ENCODE measurements at places on chromosomes 12 and 14.

GRCh38 chr14:33934043-33934750 is 16.7 kb downstream of the EGLN3 start:
- DNase-seq: no peak

DNA sequence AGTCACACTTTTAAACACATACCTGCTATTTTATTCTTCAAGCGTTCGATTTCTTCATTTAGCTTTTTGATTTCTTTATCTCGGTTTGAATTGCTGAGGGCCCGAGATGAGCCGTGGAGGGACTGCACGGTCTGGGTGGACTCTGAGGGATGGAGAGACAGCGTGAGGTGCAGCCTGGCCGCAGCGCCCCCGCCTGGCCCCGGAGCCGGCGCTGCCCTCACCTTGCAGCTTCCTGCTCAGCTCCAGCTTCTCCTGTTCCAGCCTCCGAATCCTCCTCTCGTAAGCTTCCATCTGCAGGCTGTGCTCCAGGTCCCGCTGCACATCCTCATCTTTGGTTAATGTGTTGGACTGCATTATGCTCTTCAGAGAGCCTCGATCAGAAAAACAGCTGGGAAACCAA is 53.2 kb downstream of the AMN start:
- no peak for DNase-seq

DNA sequence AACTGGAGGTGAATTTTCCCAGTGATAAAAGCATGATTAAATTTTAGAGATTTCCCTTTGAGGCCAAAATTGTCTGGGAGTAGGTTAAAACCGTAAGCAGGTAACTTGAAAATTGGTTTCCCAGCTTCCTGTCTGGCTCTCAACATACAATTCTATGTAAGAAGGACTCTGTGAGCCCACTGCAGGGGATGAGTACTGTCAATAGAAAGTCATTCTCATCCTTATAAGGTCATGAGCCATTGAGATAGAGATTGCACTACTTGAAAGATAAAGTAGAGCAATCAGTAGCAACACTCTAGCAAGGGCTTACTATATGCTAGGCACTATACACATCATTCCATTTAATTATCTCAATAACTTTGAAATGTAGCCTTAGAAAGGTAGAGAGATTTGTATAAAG is 225.6 kb upstream of the HMGA2 start:
- no peak for DNase-seq

GRCh38 chr14:75294649-75295033 is 16.0 kb downstream of the FOS start:
- DNase-seq: no peak

GRCh38 chr14:35365130-35366055 is 39.2 kb downstream of the NFKBIA start:
- DNase-seq: peak; percentile 69

GRCh38 chr12:89731089-89731488 is 22.5 kb upstream of the ATP2B1 start:
- no peak for DNase-seq

GRCh38 chr14:85310491-85311272 is 219.3 kb upstream of the FLRT2 start:
- no peak for DNase-seq

DNA sequence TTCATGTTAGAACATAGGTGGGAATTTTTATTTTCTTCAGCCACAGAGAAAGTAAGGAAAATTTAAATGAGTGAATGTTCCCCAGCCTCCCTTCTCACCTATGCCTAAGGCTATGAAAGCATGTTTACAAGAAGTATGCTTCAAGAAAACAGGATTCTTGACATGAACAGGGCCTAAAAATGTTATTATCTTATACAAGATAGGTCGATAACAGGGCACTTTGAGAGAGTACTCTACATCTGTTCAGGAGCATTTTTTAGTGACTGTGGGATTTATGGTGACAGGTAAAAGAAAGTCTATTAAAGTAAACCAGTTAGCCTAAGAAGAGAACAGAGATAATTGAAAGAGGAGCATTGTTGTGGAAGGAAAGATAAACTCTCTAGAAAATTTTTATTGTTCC is 222.9 kb upstream of the DAAM1 start:
- no peak for DNase-seq

- DNase-seq: no peak
Observed at GRCh38 chr14:40841886-40842285, 764.8 kb upstream of the LRFN5 start.

Data from epithelial cell of prostate (primary cell).